ENCODE measurements at places on chromosomes 1 and 21.
A peak's percentile ranks its signal among the peaks of the same experiment; 100 is the strongest.

DNA sequence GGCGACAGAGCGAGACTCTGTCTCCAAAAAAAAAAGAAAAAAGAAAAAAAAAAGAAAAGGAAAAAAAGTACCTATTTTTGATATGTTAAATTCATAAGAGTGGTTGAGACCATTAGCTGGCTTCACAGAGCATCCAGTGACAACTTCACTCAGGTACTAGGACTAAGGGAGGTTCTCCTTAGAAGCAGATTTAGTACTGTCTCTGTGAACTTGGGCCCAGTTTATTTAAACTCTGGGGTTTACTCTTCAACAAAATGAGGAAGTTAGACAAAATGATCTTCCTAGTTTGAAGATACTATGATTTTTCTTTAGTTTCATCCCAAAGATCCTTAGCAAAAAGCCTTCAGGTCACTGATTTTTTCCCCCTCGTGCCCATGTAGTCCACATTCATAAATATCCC, 21.2 kb downstream of the MACO1 start:
- DNase-seq: no peak

- DNase-seq: no peak
Observed at GRCh38 chr1:94795434-94795833, 24.7 kb upstream of the SLC44A3 start.

- DNase-seq: no peak
Observed at GRCh38 chr1:17496419-17496818, 43.1 kb upstream of the ARHGEF10L start.

DNA sequence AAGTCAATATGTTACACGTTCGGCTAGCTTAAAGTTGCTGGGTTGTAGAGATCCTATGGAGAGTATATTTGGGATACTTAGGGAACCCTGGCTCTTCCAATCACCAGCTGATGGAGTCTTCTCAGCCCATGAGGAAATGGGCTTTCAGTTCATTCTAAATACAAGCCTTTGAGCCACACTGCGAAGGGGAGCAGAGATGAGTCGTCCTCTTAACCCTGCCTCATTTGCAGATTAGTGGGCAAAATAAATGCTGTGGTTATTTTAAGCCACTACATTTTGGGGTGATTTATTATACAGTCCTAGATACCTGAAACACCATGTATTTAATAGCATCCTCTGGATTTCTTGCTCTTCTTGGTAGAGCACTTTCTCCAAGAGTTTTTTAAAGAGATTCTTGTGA, 19.0 kb upstream of the VCAM1 start:
- no peak for DNase-seq

- DNase-seq: no peak
Observed at GRCh38 chr1:89826594-89826993, 5.8 kb downstream of the LRRC8D start.

DNA sequence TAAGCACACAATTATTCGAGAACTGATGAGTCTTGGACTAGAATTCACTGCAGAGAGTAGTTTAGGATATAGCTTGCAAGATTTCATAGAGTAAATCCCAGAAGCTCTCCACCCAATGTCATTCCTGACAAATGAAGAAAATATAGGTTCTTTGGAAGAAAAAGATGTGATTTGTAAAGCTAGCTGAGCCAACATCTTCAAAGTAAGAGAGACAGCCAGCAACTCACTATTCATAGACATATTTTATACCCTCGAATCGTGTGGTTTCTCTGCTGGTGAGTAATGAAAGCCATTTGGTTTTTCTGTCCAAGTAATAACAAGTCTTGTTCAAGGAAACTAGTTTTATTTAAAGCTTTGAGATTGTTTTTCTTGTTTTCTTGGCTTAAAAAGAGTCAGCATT, 165.7 kb upstream of the SYT6 start:
- no peak for DNase-seq

GRCh38 chr1:154379301-154379700, 25.8 kb upstream of the IL6R start:
- DNase-seq: no peak

DNA sequence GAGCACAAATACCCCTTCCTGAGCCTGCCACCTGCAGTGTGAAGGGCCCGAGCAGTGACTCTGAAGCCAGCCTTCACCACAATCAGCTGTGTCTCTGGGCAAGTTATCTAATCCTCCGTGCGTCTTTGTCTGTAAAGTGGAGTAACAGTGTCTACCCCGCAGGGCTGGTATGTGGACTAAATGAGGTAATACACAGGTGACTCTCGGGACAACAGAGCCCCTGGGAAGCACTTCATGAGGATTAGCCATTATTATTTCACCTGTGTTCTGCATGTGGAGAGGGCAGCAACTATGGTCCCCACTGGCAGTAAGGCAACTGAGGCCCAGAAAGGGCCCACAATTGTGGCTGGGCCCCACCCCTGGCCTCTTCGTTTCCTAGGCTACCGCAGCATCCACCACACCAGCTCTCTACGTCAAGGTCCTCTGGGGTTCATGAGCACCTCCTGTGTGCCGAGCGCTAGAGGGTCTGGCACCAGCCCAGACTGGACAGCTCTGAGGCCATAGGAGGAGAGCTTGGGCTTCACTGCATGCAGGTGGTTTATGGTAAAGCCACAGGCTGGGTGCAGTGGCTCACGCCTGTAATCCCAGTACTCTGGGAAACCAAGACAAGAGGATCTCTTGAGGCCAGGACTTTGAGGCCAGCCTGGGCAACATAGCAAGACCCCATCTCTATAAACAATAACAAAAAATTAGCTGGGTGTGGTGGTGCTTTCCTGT, 41.3 kb upstream of the LRP8 start:
- DNase-seq: no peak

DNA sequence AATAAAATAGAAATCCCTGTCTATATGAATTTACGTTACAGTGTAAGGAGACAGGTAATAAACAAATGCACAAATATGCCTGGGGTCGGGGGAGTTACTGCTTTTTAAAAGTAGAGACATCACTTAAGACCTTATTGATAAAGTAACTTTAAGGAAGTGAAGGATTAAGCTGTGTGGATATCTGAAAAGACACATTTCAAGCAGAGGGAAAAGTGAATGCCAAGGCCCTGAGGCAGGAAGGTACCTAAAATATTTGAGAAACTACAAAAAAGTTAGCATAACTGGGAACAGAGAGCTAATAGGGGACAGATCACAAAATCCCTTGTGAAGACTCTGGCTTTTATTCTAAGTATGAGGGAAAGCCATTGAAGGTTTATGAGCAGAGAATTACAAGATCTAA, 41.5 kb downstream of the TUT4 start:
- no peak for DNase-seq

- DNase-seq: no peak
Observed at GRCh38 chr1:185739967-185740366, 5.8 kb downstream of the HMCN1 start.

- no peak for DNase-seq
Observed at GRCh38 chr1:78855258-78855657, 151.3 kb downstream of the ADGRL4 start.

DNA sequence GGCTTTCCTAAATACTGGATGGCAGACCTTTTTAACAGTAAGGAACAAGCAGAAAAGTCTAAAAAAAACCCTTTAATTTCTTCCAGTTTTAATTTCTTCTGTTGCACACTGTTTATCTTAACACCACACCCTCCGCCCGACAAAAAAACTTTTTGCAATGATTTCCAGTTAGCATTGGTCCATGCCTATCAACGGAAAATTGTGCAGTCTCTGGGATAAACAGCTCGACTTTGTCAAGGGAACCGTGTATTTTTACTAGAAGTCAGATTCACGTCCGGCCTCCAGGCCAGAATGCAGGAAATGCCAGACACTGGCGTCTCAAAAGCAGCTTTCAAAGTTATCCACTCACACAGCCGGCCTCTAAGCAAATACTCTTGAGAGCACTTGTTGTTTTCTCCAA, 378 bp upstream of the NUP210L start:
- no peak for DNase-seq

DNA sequence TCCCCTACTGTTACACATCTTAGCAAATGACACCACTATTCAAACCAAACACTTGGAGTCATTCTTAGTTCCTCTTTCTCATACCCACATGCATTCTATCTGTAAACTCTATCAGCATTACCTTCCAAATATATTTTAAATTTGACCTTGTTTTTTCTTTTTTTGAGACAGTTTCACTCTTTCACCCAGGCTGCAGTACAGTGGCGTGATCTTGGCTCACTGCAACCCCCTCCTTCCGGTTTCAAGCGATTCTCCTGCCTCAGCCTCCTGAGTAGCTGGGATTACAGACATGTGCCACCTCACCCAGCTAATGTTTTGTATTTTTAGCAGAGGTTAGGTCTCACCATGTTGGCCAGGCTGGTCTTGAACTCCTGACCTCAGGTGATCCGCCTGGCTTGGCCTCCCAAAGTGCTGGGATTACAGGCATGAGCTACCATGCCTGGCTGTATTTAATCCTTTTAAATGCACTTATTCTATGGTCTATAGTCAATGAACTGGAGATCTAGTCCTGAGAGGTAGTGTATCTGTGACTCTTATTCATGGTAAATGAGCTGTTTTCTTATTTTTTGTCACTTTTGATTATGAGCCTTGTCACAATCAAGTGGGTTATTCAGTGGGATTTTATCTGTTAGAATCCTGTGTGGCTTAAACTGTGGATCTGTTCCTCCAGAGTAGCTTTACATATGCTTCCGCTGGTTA, 73.1 kb downstream of the GATAD2B start:
- peak; percentile 12 for DNase-seq

DNA sequence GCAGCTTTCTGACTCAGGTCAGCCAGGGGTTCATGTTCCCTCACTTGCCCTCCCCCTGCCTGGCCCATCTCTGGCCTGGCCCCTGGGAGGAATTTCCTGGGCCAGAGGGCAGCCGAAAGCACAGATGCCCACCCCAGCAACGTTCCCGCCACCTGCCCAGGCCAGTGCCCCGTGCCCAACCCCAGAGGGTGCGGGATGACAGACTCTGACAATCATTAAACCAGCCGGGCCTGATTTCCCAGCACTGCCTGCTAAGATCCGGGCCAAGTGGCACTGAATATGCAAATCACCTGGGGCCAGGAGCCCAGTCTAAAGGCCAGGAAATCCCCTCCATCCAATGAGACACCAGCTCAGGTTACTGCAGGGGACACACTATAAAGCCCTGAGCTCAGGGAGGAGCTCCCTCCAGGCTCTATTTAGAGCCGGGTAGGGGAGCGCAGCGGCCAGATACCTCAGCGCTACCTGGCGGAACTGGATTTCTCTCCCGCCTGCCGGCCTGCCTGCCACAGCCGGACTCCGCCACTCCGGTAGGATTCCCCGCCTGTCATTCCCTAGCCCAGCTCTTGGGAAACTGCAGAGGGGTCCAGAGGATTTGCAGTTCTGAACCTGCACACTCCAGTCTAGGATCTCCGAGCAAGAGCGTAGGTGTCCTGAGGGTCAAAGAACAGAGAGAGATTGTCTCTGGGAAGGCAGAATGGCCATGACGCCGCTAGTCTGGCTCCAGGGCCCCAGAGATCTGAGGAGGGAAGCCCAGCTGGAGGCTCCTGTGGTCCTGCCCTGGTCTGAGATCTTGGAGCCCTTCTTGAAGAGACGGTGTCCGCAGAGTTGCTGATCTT, at the start of gene ELF3:
Gene ELF3, plus strand, starts transcription at position 408 of the 836 bp plus-strand sequence. CDS start 550 bp downstream, outside the sequence.
- DNase-seq: no peak

DNA sequence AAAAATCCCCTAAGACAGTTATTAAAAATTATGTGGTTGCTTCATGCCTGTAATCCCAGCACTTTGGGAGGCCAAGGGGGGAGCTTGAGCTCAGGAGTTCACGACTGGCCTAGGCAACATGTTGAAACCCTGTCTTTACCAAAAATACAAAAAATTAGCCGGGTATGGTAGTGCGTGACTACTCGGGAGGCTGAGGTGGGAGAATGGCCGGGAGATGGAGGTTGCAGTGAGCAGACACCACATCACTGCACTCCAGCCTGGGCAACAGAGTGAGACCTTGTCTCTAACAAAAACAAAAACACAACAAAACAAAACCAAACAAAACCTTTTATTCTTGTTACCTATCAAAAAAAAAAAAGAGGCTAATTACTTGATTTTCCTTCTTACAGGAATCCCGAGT, 2.1 kb downstream of the ELK4 start:
- DNase-seq: no peak

GRCh38 chr1:114075546-114076242, 78.0 kb downstream of the SYT6 start:
- no peak for DNase-seq

- DNase-seq: no peak
Observed at GRCh38 chr21:41612674-41613532, 104.9 kb upstream of the TMPRSS2 start.

- DNase-seq: no peak
Observed at GRCh38 chr1:245772325-245772724, 617.5 kb downstream of the KIF26B start.

DNA sequence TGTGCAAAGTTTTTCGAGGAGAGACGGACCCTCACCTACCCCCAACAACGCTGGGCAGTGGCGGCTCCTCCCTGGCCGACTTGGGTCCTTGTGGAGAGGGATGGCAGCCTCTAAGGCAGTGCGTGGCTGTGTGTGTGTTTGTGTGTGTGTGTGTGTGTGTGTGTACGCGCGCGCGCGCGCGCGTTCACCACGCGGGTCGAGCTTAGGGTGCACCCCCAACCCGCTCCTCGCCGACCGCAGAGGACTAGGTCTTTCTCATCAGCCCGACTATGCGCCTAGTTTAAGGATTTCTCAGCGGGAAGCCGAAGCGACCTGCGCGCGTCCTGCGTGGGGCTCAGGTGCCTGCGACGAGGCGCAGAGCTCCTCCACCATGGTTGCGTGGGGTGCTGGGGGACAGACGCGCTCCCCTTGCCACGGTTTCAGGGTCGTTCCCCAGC, 940 bp downstream of the SOX13 start:
- peak; percentile 7 for DNase-seq

DNA sequence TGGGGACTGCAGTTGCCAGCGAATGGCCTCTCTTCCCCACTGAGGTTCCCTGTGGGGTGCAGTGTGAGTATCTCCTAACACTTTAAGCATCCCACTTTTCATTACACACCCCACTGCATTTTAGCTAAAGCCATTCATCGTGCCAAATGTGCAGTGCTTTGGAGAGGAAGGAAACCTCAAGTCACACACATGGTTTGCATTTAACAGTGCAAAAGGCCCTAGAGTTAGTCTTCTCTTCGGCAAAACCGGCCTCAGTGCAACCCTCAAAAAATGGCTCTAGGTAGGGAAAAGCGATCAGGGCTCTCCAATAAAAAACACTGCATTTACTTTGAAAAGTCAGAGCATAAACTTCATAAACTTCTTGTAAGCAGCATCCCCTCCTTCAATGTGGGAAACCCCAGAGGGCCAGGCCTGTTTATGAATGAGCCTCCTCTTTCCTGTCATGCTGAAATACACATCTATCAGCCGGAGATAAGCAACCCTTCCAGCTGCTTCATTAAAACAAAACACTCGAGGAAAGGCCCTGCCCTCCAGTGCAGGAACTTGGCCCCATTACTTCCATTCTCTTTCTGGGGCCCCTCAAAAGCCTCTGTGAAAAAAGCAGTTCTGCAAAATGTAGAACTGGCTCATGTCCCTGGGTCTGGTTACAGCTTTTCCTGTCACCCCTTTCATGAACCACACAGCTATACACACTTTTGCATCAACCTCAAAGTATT, 184.0 kb downstream of the CDC7 start:
- DNase-seq: peak; percentile 7

All from activated naive CD4-positive, alpha-beta T cell treated with Interleukin-2 at 50 U/mL for 16 hours (primary cell).